Osteocyte (in vitro differentiated cells): ENCODE measurements at places on chromosomes 4 and X. TPM values are rescaled to one million over a fixed set of nuclear protein-coding genes. Genes with fewer than 3 reads are reported as not detected.

DNA sequence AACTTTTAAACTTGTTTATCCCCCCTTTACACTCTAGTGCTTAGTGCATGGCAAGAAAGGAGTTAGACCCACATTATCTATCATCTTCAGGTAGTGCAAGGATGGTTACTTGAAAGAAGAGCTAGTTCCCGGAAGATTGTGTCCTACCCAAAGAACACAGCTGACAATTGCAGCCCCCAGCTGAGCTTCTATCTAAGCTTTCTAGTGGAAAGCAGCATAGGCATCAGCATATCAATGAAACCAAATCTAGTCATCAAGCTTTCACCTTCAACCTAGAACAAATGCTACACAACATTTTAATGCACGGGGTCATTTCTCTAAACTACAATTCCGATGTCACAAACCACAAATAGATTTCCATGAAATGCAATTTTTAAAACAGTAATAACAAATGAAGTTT lies 88.9 kb upstream of the TFDP3 start:
- DNase-seq, result no peak

GRCh38 chrX:112759512-112759911 lies 79.8 kb upstream of the LHFPL1 start:
- no peak for DNase-seq

The FDCSP gene
- total RNA-seq, result not detected in 2 replicates

DNA sequence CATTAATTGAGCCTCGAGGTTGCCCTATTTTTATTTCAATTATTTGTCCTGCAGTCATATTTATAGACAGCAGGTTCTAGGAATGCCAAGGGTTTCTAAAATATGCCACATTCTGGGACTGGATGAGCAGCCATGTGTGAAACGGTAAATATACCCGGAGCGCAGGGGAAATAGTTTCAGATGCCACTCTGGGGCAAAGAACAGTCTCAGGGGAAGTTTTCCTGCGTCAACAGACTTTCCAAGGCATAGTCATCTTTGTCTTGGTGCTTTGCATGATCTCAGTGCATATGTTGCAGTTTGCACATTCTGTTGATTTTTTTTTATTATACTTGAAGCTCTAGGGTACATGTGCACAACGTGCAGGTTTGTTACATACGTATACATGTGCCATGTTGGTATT lies 71.0 kb downstream of the GPAT3 start:
- DNase-seq, result no peak

DNA sequence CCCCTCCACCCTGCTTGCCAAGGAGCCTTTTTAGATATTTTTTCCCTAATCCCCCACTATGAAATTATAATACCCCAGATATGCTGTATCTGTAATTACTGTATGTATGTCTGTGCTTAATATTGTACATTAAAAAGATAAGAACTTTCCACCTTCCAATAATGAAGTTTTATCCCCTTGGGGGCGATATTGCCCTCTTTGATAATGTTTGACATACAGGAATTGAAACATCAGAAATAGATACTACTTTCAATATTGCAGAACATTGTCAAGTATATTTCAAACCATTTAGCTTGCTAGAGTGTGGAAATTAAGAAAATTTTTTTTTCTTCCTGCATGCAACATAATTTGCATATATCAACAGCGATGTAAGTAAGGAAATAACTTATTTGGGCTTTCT lies 58.9 kb downstream of the NAF1 start:
- no peak for DNase-seq

DNA sequence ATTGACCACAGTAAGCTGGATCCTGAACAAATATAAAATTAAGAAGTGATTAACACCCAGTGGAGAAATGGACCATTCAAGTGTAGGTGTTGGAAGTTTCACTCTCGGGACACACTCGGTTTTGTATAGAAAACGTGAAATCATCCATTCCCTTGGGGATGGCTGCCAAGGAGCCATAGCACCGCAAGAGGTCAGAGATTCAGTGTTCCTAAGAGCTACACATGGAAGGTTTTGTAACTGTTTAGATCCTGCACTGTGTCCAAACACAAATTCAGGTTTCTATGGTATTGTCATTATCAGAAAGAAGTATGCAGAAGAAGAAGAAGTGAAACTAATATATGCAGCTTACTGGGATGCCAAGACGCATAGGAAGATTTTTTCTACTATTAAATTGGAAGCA lies 281.0 kb downstream of the LDB2 start:
- no peak for DNase-seq
